ENCODE measurements at places on chromosomes 6 and 20. TPM values are rescaled to one million over a fixed set of nuclear protein-coding genes. Genes with fewer than 3 reads are reported as not detected.

Gene TREML2
- not detected for total RNA-seq

Gene OSER1
- total RNA-seq: 33.8 TPM

Gene KHDC1
- total RNA-seq: 4.8 TPM

Gene MUC21
- total RNA-seq: 0.28 TPM

Gene MDFI
- total RNA-seq: 14.4 TPM

Gene EGFL8
- total RNA-seq: 54.8 TPM

Gene CLIC1
- 226 TPM for total RNA-seq
